NCI-H1417 (cell line): ENCODE measurements at places on chromosomes 5 and 9.

DNA sequence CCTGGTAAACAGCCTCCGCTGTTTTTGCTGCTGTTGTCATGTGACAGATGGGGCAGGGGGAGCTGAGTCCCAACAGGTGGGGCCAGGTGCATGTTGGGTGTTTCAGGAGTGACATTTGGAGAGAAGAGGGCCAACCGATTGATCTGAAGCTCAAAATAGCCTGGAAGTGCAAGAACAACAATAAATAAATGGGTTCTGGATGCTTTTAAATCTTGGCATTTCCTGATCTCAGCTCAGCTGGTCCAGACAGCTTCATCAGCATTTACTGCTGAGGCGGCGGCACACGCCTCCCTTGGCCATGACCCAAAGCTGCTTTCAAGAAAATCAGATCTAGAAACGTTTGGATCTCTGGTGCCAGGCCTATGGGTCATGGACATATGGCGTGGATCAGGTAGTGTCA lies 70.5 kb downstream of the PPARGC1B start:
- DNase-seq: no peak

DNA sequence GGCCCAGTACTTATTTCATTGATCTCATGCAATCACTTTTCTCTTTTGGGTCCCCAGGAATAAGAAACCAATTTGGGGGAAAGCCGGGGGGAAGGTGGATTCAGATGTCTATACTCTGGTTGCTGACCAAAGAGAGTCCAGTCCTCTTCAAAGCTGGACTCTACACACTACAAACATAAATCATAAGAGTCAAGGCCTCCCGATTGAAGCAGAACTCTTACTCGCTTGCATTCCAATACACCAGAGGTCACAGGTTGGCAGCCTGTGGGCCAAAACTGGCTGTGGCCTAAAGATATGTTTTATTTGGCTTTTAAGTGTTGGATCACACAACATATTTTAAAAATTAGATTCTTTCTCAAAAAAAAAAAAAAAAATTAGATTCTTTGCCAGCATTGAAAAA lies 311.4 kb upstream of the MSX2 start:
- DNase-seq: no peak

- no peak for DNase-seq
Measured at GRCh38 chr9:90783964-90784363, 17.7 kb upstream of the SYK start.

GRCh38 chr5:133552925-133553525 lies 59.3 kb downstream of the FSTL4 start:
- peak; percentile 53 for DNase-seq

DNA sequence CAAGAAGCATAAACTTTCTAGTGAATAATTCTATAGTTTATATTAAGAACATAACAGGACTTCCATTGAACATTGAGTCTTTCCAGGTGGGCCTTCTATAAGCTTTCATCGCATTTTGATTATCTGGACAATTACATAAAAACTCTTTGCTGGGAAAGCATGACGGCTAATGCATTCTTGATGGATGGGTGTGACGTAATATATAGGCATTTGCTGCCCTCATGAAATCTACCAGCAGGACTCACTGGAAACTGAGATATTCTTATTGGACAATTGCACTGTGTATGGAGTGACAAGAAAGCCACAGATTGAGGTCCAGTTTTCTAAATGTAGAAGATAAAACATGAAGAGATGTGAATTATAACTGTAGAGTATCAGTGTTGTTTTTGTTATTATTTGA lies 15.0 kb downstream of the PTPRD start:
- no peak for DNase-seq

GRCh38 chr5:33091571-33092363 lies 349.0 kb upstream of the TARS1 start:
- DNase-seq: no peak

- no peak for DNase-seq
Measured at GRCh38 chr5:99061299-99061698, 132.5 kb upstream of the CHD1 start.
